ENCODE measurements at places on chromosomes 5 and 9.

DNA sequence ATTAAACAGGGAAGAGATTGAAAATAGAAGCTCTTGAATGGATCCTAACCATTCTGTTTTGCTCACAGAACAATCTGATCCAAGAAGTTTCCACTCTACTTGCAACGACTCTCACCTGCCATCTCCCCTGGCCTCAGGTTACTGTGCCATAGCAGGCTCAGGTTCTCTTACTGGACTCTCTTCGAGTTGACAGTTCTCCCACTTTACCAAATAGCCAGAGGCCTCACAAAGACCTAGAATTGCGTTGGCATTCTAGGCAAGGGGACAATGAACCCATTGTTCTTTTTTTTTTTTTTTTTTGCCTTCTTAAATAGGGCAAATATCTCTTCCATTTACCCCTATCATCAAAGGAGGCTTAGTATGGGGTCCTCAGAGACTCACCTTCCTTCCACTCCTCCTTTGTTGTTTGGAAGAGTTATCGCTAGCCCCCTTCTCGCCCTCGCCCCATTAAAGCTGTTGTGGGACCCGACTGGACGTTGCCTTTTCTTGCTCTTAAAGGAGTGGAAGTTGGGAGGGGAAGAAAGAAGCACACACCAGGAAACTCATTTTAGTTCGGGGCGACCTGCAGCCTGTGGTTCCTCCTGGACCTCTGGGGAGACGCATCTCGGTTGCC lies 688 bp upstream of the PLPPR1 start:
- no peak for DNase-seq

- DNase-seq, result no peak
Measured at GRCh38 chr9:134947265-134947955, 29.7 kb upstream of the FCN1 start.

GRCh38 chr5:65834306-65834705 lies 92.1 kb upstream of the ERBIN start:
- no peak for DNase-seq

GRCh38 chr5:102596113-102596512 lies 97.3 kb upstream of the SLCO6A1 start:
- DNase-seq, result no peak

GRCh38 chr9:131899296-131900228 lies 159.7 kb upstream of the RAPGEF1 start:
- DNase-seq, result no peak

DNA sequence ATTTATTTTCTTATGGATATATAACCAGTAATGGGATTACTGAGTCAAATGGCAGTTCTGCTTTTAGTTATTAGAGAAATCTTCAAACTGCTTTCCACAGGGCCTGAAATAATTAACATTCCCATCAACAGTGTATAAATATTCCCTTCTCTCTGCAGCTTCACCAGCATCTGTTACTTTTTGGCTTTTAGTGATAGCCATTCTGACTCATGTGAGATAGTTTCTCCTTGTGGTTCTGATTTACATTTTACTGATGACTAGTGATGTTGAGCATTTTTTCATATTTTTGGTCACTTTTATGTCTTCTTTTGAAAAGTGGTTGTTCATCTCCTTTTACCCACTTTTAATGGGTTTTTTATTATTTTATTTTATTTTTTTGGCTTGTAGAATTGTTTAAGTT lies 1290.3 kb upstream of the CDH9 start:
- no peak for DNase-seq

DNA sequence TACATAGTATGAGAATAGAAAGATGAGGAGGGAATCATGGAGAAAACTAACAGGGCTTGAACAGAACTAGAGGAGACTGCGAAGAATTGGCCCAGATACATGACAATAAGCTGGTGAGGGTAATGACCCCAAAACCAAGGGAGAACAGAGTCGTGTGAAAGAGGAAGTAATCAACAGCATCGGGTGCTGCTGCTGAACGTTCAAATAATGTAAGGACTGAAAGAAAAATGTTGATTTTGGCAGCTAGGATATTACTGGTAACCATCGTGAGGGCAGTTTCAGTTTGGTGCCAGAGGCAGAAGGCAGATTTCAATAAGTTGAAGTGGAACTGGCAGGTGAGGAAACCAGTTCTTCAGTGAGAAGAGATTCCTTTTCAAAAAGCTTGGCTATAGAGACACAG lies 66.8 kb upstream of the SMC2 start:
- no peak for DNase-seq

- DNase-seq, result no peak
Measured at GRCh38 chr5:140673187-140673976, at the start of gene DND1. Gene DND1 (minus strand): TSS chr5:140673576. CDS start chr5:140673542, 34 bp downstream.

- no peak for DNase-seq
Measured at GRCh38 chr9:115425601-115426000, 307.6 kb upstream of the TNC start.

GRCh38 chr5:42621662-42622061 lies 135.0 kb upstream of the CCDC152 start:
- DNase-seq, result no peak

DNA sequence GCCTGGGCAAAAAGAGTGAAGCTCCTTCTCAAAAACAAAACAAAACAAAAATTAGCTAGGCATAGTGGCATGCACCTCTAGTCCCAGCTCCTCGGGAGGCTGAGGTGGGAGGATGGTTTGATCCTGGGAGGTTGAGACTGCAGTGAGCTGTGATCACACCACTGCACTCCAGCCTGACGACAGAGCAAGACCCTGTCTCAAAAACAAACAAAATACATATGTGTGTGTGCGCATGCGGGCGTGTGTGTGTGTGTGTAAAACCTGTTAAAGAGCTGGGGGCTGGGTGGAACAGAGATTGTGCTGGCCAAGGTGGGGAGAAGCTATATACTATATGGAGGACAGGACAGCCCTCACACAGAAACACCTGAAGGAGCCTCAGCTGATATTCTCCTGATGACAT lies 27.4 kb upstream of the DENND4C start:
- DNase-seq, result no peak

DNA sequence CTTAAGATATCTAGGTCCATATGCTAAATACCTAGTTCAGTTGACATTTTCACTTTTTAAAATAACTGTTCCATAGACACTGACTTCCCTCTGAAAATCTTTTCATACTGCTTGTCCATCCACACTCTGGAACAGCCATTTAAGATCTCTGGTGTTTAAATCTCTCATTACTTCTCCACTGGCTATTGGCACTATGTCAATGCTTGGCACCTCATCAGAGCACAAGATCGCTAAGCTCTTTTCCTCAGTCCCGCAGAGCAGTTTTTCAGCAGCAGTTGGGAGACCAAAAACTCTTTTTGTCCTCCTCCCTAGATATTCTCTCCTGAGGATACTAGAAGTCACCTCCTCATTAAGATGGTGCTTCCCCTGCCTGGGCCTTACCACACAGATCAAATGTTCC lies 172.7 kb downstream of the KIAA0825 start:
- DNase-seq, result no peak

DNA sequence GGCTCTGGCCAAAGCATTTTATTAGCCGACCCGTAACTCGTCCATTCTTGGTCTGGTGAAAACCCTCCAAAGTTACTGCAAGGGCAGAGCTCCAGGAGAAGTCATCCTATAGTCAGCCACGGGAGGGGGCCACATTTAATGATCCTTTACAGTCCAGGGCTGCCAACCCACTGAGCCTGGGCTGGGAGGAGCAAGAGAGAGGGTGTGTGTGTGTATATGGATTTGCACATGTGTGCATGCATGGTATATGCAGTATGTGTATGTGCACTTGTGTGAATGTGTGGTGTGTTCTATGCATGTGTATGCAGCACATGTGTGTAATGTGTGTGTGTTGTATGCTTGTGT lies 4.2 kb upstream of the RASGEF1C start:
- DNase-seq, result no peak

DNA sequence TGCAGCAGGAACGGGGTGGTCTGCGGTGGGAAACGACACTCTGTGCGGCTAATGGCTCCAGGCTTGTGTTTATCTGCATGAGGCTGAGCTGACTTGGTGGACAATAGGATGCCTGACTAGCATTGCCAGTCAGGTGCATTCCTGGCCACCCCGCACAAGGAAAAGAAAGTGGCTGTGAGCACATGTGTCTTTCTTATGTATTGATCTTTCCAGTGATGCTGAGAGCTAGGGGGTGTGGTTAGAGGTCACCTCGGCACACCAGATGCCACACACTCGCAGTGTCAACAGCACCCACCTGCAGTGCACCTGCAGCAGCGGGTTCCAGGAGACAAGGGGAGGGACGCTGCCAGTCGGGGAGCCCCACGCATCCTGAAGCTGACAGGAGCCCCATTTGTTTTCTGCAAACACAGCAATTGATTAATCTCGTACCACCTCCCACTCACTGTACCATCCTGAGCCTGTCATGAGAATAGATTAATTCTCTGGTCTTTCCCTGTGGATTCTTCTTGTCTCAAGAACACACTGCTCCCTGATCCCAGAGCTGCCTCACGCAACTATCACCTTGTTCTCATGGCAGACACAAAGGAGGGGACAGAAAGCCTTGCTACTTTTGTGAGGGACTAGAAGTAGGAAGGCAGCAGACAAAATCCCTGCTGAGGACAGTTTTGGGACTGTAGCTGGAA lies 251.7 kb upstream of the WWC1 start:
- DNase-seq, result no peak

DNA sequence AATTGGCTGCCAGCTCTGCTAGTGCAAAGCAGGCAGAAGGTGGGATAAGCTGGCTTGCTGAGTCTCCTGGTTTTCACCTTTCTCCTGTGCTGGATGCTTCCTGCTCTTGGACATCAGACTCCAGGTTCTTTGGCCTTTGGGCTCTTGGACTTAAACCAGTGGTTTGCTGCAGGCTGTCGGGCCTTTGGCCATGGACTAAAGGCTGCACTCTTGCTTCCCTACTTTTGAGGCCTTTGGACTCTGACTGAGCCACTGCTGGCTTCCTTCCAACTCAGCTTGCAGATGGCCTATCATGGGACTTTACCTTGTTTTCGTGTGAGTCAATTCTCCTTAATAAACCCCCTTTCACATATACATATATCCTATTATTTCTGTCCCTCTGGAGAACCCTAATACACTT lies 1293.9 kb upstream of the CDH6 start:
- no peak for DNase-seq

GRCh38 chr9:21527579-21527978 lies 45.5 kb upstream of the IFNE start:
- peak; percentile 23 for DNase-seq

DNA sequence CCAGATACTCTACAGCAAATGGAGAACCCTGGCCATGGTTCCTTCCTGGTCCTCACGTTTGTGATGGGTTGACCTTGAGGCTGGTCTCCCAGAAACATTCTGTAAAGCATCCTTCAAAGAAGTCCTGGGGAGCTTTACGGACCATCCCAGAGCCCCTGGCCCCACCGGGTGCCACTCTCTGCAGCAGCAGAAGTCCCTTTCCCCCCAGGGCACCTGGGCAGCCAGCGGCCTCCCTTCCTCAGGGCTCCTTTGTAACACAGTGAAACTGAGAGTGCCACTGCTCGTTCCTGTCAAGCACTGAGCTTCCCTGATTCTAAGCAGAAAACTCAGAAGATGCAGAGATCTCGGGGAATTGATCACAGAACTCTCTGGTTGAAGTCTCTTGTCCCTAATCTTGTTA lies 104.3 kb downstream of the ENTREP1 start:
- DNase-seq, result no peak

DNA sequence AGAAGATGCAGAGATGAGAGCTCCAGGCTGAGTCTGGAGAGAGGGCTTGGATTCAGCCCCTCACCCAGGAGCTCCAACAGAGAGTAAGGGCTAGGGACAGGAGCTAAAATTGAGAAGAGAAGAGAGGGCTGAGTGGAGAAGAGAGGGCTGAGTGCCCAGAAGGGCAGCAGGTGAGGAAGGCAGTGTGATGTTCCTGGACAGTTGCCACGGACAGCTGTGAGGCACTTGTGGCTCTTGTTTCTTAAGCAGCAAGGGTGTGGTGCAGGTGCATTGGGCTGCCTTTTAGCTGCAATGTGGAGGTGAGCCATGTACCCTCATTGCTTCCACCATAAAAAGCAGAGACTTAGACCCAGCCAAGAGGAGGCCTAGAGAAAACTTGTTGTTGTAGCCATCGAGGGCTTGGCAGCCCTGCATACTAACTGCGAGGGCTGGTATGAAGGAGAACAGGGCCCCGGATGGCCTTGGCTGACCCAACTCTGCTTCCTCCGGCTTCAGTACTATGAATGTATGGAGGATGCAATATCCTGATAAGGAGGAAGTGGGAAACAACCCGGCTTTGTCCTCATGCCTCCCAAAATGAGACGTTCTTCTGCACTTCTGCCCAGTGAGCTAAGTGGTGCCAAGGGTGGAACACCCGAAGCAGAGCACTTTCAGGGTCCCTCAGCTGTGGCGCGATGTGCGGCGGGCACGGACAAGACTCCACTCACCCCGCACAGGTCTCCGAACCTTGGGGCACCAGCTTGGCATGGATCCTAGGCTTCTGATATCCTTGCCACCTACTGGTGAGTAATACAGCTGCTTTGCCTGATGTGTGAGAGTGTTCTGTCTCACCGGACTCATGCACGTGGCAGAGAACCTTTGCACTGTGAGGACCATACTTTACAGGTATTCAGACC lies 65.2 kb downstream of the LRRC70 start:
- DNase-seq, result no peak

DNA sequence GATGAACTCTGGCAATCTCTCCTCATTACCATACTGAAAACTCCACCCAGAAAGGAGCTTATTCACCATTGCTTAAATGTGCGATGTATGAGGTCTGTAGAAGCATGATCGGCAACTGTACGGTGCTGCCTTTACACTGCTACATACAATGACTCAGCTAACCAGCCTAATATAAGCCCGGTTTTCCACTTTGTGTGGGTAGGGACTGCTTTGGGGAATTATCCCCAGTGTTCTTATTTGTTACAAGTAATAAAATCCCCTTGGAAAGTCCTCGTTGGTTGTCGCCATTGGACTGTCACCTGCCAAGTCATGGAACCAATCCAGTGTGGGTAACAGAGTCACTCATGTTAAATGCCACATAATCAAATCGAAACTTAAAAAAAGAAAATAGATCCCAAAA lies 23.5 kb upstream of the TENT2 start:
- no peak for DNase-seq

DNA sequence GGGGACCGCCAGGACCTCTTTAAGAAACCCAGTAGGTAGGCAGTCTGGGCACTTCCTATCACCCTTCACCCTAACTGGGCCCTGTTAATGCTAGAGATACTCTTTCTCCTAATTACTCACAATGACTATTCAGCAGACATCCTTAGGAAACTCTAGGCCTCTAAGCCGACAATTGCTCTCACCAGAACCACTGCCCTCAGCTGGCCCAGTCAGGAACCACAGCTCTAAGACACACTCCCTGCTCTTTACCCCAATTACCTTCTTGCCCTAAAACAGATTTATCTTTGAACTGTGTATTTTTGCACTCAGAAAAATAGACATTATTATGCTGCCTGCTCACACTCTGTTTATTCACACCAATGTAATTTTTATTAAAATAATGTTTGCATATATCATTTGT lies 432.6 kb upstream of the SLC30A5 start:
- DNase-seq, result peak; percentile 28

DNA sequence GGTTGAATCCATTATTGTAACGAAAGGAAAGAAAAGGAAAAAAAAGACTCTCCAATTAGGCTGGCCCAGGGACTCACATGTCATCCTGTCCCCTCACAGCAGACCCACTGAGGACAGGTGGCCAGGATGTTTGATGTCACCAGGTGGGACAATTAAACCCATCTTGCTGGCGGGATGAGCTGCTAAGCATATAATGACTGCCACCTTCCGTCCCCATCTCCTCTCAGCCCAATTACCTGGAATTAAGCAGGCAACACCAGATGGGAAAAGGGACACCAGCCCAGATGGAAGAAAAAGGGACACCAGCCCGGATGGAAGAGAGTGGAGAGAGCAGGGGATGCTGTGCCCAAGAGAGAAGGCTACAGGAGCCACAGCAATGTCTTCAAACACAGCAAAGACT lies 116.6 kb upstream of the SARDH start:
- DNase-seq, result no peak

GRCh38 chr5:174625591-174626350 lies 98.6 kb upstream of the MSX2 start:
- DNase-seq, result no peak

- DNase-seq, result no peak
Measured at GRCh38 chr5:122149321-122150090, 20.2 kb downstream of the ZNF474 start.

Measured in natural killer cell (primary cell).